ENCODE measurements at places on chromosomes 12 and 14.

- peak; percentile 14 for DNase-seq
These were observed 1.8 kb upstream of the CCDC198 start for GRCh38 chr14:57495416-57495815.

DNA sequence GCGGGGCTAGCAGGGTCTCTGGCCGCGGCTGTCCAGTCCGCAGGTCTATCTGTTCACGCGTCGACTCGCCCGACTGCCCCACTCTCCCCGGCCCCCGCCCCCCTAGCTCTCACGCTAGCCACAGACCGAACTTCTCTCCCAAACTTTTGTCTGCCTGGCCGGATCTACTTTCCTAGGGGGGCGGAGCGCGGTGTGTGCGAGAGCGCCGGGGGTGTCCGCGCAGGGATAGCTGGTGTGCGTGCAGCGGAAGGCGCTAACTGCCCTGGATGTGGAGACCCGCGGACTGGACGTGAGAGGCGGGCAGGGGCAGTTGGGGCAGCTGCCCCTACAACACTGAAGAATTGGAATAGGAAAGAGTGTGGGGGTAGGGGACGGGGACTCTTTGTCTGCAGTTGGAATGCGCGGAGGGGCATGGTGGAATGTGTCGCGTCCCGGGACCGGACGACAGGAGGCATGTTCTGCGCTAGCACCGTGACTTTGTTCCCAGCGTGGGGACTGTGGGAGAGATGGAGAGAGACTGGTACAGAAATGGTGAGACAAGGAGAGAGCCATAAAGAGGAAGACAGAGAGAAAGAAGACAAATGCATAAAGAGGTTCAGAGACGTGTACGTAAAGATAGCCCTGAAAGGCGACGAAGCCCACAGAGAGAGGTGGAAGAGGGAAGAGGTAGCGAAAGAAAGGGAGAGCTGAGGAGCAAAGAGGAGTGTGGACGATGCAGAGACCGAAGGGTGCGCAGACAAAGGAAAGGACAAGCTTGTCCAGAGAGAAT, at the start of gene AJUBA:
Gene AJUBA (minus strand): TSS at position 75 of the 769 bp plus-strand sequence. CDS start 285 bp downstream, outside the sequence.
- DNase-seq = peak; percentile 72

DNA sequence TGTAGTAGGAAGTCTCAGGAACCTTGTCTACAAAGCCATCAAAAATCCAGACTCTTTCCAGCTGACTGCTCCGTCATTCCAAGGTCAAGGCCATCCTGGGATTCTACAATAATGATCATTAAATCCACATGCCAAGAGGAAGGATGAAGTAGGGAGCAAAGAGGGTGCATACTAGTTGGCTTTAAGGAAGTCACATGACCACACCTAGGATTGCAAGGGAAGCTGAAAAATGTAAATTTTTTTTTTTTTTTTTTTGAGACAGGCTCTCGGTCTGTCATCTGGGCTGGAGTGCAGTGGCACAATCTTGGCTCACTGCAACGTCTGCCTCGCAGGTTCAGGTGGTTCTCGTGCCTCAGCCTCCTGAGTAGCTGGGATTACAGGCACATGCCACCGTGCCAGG, 7.3 kb upstream of the MRPL42 start:
- no peak for DNase-seq

DNA sequence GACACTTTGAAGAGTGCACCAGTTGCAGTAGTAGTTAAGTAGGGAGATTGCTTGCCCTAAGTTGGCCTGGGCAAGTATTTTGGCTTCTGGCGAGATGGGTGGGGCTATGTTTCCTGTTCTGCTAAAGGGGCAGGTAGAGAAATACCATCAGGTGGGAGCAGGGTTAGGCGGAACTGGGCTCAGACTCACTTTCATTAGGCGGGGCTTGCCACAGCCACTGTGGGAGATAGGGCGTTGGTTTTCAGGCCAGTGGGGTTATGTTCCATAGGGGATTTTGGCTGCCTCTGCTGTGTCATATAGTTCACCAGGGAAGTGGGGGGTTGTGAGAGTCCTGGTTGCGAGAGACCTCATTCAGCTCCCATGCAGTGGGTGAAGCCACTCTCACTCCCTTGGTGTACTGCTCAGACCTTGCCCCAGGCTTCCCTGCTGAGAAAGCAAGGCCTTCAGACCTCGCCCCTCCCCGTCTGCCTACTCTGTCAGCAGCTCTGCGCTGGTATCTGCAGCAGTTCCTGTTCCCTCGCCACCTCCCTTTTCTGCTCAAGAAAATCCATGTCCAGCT, 43.3 kb downstream of the AEBP2 start:
- DNase-seq = peak; percentile 4

DNA sequence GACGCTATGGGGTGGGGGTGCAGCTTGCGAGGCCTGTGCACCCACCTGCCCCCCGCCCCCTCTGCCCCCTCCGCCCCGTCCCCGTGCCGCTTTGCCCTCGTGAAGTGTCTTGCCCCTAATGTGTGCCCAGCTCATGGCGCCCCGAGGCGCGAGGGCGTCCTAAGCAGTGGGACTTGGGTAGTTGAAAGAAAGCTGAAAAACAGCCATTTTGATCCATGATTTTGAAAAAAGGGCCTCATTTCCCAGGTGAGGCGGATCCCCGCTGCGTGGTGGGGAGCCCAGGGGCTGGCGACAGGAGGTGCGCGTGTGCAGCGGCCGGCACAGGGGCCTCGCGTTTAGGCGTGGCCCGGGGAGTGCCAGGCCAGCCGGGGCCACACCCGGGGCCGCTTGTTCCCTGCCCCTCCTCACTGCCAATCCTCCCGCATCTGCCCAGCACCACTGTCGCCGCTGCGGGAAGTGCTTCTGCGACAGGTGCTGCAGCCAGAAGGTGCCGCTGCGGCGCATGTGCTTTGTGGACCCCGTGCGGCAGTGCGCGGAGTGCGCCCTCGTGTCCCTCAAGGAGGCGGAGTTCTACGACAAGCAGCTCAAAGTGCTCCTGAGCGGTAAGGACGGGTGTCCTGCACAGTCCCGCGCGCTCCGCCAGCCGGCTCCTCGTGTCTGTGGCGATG, 11.8 kb downstream of the ZFYVE21 start:
- peak; percentile 76 for DNase-seq

GRCh38 chr14:56138928-56139327, 20.7 kb downstream of the PELI2 start:
- DNase-seq = no peak

- DNase-seq = no peak
These were observed 107.5 kb downstream of the SCARB1 start for GRCh38 chr12:124756166-124756565.

GRCh38 chr12:16329594-16329993, 17.9 kb upstream of the MGST1 start:
- no peak for DNase-seq

DNA sequence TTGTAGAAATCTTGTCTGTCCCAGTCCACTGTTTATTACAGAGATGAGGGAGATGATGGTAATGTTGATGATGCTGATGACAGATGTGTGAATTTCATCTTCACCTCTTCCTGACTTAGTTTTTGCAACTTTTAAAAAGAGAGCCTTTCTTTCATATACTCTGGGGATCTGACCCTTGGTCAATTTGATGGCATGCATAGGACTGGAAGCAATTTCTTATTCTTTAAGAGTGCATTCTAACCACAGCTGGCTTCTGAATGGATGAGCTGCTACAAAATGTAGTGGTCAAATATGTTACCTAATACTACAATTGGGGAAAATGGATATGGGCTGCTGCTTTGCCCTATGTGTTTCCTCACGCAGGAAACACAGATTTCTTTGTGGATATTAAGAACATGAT, 80.8 kb downstream of the MYRFL start:
- DNase-seq = no peak

GRCh38 chr12:60391051-60391450, 795.2 kb downstream of the SLC16A7 start:
- DNase-seq = no peak

DNA sequence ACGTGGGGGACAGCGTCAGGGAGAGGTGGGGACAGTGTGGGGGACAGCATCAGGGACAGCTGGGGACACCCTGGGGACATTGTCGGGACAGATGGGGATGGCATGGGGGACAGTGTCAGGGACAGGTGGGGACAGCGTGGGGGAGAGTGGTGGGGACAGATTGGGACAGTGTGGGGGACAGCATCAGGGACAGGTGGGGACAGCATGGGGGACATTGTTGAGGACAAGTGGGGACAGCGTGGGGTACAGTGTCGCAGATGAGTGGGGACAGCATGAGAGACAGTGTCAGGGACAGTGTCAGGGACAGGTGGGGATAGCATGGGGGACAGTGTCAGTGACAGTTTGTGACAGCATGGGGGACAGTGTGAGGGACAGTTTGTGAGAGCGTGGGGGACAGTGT, 240.9 kb downstream of the TMEM121 start:
- no peak for DNase-seq

- no peak for DNase-seq
These were observed 32.1 kb upstream of the HECTD1 start for GRCh38 chr14:31239741-31240140.

DNA sequence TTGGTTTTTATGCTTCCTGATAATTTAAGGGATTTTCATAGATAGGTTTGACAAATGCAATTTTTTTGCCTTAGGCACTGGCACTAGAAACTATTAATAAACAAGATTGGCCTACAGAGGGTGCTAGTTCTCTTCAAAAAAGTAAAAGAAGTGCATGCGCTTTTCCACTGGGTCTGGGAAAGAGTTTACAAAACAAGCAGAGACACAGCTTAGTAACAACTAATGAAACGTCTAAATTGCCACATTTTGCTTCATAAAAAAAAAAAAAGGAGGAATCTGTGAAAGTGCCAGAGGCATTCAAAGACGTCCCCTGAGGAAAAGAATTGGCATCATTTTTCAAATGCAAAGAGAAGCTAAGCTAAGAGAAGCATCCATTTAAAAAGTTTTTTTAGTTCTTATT, 58.3 kb upstream of the EEA1 start:
- DNase-seq = peak; percentile 78

DNA sequence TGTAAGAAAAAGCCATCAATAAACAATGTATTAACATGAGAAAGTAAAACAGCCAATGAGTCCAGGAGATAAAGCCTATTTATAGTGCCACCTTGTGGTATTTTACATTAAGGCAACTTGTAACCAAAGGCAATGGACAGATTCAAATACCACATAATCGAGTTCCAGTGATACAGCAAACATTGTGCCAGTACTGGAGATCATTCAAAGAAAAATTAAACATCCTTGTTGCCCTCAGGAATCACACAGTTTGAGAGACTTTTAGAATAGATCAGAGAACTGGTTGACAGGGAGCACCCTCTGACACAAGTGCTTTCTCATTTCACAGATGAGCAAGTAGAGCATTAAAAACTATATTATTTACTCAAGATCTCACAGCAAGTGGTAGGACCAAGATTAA, 98.1 kb downstream of the DDHD1 start:
- peak; percentile 56 for DNase-seq

- DNase-seq = no peak
These were observed 234.1 kb upstream of the GARIN2 start for GRCh38 chr14:66955159-66955558.

- DNase-seq = peak; percentile 50
These were observed 707 bp downstream of the G2E3 start for GRCh38 chr14:30559638-30560091.

- DNase-seq = no peak
These were observed 54.7 kb upstream of the CLMN start for GRCh38 chr14:95374239-95374997.

DNA sequence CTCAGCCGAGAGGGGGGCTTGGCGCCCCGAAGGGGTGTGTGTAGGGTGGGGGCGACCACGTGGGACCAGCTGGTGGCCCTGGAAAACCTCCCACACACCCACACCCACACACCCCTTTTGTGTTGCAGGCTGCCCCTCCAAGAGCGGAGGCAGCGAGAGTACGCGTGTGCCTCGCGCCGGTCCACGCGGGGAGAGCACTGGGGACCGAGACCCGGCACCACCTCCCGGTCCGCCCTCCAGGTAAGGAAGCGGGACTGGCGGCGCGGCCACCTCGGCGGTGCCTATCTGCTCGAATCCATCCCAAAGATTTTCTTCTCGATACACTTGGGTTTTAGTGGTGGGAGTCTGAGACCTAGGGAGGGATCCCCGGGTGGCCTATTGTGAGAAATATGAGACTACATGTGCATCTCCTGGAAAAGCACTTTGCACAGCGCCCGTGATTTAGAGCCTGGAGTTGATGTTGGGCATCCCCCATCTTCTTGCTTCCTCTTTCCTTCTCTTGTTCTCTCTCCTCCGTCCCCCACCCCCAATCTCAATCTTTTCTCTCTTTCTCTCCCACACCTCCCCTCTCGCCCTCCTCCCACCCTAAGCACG, 393 bp downstream of the SYT1 start:
- DNase-seq = no peak

- DNase-seq = peak; percentile 34
These were observed 55.2 kb downstream of the FOS start for GRCh38 chr14:75333606-75334548.

- DNase-seq = peak; percentile 97
These were observed 193.9 kb downstream of the EMP1 start for GRCh38 chr12:13390381-13390861.

GRCh38 chr14:75372260-75372659, 55.6 kb upstream of the JDP2 start:
- no peak for DNase-seq

DNA sequence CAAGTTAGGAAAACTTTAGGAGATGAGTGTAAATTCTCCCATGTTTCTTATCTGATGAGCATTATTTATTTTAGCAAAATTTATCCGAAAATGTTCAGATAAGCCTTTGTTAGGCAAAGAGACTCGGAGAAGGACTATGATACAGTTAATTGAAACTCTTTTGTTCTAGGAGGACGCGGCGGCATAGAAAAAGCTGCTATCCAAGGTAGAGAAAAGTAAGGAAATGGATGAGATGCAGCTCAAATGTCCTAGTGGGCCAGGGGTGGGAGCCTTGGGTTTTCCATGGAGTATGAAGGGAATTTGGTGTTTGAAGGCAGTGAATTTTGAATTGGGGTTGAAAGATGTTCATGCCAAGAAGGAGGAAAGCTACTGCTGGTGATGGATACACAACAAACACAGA, 1504.5 kb downstream of the AACS start:
- no peak for DNase-seq

GRCh38 chr14:99667821-99668220, 16.3 kb upstream of the CYP46A1 start:
- DNase-seq = no peak

DNA sequence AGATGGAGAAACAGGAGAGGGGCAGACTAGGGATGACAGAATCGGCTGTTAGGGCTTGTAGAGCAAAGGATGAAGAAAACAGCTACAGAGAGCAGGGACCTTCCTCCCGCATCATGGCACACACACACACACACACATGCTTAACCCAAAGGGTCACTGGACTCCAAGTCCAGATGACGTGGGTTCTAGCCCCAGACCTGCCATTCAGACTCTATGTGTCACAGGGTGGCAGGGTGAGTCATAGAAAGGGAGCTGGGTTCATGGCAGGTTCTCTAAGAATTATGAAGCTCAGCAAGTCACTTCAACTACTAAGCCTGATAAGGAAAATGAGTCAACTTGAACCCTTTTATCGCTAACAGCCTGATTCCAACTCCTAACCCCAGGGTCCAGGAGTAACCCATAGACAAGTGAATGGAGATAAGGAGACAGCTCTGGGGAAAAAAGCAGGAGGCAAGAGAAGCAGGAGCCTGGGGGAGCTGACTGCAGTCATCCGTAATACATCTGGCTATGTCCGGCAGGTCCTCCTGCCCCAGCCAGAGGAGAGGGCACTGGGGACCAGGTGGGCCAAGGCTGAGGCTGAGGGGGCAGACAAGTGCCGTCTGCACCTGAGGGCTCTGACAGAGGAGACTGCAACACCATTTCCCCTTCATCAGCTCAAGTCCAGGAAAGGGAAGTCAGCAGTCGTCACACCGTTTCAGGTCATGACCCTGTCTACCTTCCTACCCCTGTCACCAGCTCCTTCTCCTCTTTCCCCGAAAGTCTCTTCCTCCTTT, 3.6 kb upstream of the TNFRSF1A start:
- peak; percentile 99 for DNase-seq

- DNase-seq = peak; percentile 9
These were observed 37.8 kb downstream of the SLCO1A2 start for GRCh38 chr12:21296751-21297406.

Measured in small intestine (tissue), 16 donors.